ENCODE measurements at places on chromosomes 3 and 15.

GRCh38 chr3:17546500-17547255 is 195.8 kb downstream of the TBC1D5 start:
- no peak for DNase-seq

GRCh38 chr15:39419651-39420050 is 161.2 kb upstream of the THBS1 start:
- DNase-seq: no peak

GRCh38 chr3:81951636-81952035 is 190.2 kb upstream of the GBE1 start:
- DNase-seq: no peak

GRCh38 chr15:70617076-70617910 is 146.1 kb downstream of the UACA start:
- no peak for DNase-seq

DNA sequence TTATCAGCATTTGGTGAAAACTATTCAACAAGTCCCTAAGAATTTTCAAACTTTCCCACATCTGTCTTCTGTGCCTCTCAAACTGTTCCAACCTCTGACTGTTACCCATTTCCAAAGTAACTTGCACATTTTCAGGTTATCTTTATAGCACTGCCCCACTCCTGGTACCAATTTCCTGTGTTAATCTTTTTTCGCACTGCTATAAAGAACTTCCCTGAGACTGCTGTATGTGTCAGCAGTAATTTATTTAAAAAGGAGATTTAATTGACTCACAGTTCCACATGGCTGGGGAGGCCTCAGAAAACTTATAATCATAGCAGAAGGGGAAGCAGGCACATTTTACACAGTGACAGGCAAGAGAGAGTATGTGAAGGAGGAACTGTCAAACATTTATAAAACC is 310.9 kb upstream of the SLITRK3 start:
- DNase-seq: no peak

- DNase-seq: no peak
Observed at GRCh38 chr3:155664925-155665695, 79.8 kb downstream of the PLCH1 start.

DNA sequence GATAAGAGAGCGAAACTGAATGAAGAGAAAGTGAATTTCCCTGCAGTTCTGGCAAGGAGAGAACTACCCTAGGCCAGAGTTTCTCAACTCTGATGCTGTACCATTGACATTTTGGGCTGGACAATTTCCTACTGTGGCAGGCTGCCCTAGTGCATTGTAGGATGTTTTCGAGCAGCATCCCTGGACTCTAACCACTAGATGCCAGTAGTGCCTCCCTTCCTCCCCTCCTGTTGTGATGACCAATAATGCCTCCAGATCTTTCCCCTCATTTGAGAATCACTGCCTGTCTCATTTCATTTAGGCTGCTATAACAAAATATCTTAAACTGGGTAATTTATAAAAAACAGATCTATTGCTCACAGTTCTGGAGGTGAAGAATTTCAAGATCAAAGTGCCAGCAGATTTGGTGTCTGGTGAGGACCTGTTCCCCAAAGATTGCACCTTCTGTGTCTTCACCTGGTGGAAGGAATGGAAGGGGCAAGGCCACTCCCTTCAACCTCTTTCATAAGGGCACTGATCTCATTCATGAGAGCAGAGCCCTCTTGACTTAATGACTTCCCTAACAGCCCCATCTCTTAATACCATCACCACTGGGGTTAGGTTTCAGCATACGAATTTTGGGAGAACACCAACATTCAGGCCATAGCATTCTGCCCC is 188.9 kb upstream of the MEIS2 start:
- no peak for DNase-seq

- no peak for DNase-seq
Observed at GRCh38 chr15:81905889-81906288, 139.9 kb downstream of the MEX3B start.

DNA sequence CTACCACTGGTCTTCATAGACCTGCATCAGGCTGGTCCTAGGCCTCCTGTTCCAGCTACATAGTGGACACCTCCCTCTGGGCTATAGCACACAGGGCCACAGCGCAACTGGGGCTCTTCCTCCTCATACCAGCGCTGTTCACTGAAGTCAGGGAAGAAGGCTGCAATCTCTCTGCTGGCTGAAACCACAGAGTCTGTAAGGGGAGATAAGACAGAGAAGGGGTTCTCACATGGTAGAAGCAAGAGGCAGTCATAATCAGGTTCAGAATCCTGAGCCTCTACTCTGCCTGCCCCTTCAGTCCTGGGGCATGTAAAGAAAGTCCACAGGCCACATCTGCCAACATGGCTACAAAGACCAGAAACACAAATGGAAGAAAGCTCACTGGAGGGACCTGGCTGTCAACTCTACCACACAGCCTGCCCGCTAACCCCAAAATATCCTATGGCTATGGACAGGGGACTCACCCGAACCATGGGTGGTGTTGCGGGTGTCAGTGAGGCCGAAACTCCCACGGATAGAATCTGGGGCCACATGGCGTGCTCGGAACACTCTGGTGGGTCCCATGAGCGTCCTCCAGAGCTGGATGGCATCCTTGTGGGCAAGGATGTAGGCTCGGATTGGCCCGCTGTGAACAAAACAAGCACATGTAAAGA is 38.7 kb downstream of the SPINK8 start:
- no peak for DNase-seq

DNA sequence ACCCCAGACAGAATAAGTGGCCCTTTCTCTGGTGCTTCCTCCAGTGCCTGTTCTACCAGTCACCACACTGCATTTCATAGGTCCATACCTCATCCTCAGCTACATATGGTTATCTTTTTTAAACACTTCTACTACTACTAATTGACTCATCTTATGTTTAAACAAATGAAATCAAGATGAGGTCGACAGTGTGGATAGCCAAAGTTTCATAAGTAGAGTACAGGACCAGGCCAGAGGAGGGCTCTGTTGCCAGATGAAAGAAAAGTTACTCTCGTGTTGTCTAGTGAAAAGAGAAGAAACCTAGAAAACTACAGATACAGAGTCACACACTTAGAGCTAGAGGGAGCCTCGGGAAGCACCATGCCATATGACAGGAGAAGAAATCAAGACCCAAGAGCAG is 296.1 kb downstream of the VPS13C start:
- no peak for DNase-seq

DNA sequence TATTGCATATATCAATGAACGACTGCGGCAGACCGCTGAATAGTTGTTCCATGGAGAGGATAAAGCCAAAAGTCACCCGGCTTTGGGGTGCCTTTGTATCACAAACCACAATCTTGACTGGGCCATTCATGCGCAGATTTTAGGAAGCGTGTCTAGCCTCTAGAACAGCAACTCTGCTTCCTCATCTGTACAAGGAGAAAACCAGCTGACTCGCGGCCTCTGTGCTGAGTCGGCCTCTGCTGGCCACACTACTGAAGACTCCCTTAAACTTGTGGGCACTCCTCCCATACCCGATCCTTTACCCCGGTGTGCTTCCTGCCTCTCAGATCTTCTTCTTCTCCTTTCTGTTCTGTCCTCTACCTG is 872 bp downstream of the DLEC1 start:
- no peak for DNase-seq

DNA sequence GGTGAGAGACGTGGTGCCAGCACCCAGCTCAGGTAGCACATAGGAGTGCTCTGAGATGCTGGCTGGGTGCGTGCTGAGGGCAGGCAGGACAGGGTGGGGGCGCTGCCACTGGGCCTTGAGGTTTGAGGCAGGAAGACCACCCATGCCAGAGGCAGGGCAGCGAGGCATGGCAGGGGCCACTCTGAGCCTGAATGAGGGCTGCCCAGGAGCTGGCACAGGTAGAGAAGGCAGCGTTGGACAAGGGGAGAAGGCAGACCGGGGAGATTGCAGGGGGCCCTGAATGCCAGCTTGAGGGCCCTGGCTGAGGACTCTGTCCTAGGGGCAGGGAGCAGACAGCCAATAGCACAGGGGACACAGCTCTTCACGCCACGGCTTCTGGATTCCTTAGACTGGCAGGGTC is 50.2 kb downstream of the ADAMTS7 start:
- DNase-seq: no peak

DNA sequence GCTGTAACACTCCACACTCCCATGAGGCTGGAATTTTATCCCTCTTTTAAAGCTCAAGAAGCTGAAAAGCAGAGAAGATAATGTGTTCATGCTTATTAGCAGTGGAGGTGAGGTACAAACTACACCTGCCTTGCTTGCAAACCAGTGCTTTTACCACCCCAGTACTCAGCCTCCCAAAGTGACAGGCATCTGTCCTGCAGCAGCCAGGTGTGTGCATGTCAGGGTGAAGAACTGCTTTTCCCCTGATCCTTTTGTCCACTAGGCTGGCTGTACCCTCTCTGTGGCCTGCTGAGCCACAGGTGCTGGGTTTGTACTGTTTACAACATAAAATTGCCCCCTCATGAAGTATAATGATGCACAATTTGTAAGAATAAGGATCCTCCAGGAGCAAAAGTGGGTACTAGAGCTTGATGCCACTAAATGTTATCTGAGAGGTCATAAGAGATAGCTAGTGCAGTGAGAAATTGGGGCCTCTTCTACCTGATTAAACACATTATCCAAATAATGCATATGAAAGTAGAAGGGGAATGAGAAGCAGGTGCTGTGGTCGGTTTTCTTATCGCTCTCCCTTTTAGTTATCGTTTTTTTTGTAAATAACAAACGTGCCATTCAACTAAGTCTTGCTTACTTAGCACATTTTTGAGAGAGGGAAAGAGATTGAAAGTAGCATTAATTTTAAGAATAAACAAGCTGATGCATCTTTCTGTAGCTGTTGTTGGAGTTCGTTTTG is 39.2 kb upstream of the GADL1 start:
- DNase-seq: no peak

GRCh38 chr3:155233213-155233612 is 60.3 kb downstream of the STRIT1 start:
- DNase-seq: no peak

Data from NCI-H187 treated with DMSO at 0.1 percent for 48 hours (cell line).